ENCODE measurements at places on chromosomes 7 and 10. TPM values are rescaled to one million over a fixed set of nuclear protein-coding genes. Genes with fewer than 3 reads are reported as not detected.

C10orf67 gene
- total RNA-seq: 0.18 TPM

PRF1 gene
- total RNA-seq: not detected

SYT15 gene
- 0.54 TPM for total RNA-seq

TMEM213 gene
- not detected for total RNA-seq

C7orf33 gene
- total RNA-seq: not detected

PLCE1 gene
- 4.5 TPM for total RNA-seq

SAP25 gene
- not detected for total RNA-seq

PLXDC2 gene
- total RNA-seq: 6.1 TPM

FGL2 gene
- total RNA-seq: 1.3 TPM

C10orf90 gene
- total RNA-seq: not detected

GPR15LG gene
- total RNA-seq: not detected
